ENCODE measurements at places on chromosomes 5 and 9.

GRCh38 chr5:32099486-32100035, 74.6 kb downstream of the GOLPH3 start:
- no peak for DNase-seq

DNA sequence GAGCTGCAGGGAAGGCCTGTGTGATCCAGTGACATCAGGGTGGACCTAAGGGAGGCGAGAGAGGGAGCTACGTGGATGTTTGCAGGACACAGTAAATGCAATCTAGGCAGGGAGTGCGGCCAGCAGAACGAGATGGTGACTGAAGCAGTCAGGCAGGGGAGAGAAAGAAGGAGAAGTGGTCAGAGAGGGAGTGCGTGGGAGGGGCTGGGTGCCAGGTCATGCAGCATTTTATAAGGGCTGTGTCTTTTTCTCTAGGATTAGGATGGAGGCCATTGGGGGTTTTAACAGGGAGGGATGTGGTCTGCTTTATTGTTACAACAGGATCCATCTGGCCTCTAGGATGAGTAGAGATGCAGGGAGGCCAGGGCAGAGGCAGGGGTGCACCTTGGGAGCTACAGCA, 80.4 kb downstream of the DCP2 start:
- no peak for DNase-seq

GRCh38 chr9:97573482-97574073, 59.6 kb downstream of the TSTD2 start:
- no peak for DNase-seq

DNA sequence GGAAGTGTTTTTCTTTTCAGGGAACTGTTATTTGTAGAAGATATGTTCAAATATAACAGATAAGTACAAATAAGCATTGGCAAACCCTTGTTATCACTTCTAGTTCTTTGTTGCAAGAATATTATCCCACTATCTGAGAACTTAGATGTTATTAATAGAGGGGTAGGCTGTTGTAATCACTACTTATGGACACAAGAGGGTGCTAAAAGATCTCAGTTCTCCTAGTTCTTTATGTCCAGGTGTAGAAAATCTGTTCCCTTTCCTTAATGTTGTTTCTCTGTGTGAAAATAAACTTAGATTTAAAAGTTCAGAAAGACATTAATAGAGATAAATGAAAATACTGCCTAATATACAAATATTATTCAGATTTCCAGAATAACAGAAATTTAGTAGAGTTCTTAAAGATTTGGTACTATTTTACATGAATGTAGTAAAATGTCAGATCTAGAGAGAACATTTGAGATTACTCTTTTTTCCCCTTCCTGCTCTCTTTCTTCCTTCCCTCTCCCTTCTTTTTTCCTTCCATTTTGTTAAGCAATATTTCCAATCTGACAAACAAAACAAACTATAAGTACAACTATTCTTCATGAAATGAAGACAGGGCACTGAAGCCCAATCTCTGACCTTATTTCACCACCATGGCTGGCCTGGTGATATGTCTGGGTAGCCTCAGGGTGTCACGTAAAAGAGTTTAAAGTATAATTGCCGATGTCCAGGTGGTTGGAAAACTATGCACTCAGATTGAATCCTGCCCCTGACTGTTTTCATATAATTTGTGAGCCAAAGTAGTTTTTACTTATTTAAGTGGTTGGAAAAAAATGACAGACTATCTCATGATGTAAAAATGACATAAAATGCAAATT, 43.6 kb upstream of the C5orf46 start:
- no peak for DNase-seq

- DNase-seq: no peak
Observed at GRCh38 chr9:15361737-15362136, 54.7 kb upstream of the TTC39B start.

GRCh38 chr5:163565931-163566608, 60.7 kb downstream of the MAT2B start:
- DNase-seq: peak; percentile 82

DNA sequence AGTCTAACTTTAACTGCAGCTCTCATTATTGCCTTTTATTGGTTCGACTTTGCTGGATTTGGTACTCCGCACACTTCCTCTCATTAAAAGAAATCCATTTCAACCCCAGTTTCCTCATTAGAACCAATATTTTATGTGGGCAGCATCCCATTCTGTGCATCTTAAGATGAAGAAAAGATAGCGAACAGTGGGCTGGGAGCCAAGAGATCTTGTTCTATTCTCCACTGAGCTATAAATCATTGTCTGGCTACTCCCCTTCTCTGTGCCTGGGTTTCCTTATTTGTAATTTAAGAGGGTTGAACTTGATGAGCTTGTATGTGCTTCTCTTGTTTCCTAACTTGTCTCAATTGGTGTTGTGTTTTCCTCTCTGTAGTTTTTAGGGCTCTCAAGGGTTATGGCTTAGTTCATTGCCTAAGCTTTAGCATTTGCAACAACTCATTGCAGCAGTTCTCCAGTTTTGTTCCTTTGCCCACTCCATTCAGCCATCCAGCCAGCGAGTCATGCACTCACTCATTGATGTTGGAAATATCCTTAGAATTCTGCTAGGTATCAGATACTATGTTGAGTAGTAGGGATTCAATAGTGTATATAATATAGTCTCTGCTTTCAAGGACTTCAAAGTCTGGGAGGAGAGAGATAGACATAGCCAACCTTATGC, 273.3 kb upstream of the TNC start:
- no peak for DNase-seq

GRCh38 chr5:103942587-103943186, 380.1 kb upstream of the NUDT12 start:
- no peak for DNase-seq

DNA sequence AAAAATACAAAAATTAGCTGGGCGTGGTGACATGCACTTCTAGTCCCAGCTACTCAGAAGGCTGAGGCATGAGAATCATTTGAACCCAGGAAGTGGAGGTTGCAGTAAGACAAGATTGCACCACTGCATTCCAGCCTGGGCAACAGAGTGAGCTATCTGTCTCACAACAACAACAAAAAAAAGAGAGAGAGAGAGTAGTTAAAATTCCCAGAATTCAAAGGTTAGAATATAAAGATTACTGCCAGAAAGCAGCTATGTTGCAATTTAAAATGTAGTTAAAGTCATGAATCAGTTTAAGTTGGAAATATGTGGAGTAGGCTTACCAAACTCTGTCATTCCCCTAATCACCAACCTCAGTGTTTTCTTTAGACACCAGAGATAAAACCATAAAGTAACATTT, 58.7 kb upstream of the SUSD1 start:
- no peak for DNase-seq

GRCh38 chr9:137388589-137389427, 34.2 kb downstream of the EXD3 start:
- no peak for DNase-seq

- peak; percentile 93 for DNase-seq
Observed at GRCh38 chr9:85723215-85723614, 18.5 kb downstream of the AGTPBP1 start.

GRCh38 chr9:124629600-124629999, 122.4 kb upstream of the NR5A1 start:
- no peak for DNase-seq

GRCh38 chr9:135609366-135609955, 29.9 kb downstream of the GLT6D1 start:
- no peak for DNase-seq

DNA sequence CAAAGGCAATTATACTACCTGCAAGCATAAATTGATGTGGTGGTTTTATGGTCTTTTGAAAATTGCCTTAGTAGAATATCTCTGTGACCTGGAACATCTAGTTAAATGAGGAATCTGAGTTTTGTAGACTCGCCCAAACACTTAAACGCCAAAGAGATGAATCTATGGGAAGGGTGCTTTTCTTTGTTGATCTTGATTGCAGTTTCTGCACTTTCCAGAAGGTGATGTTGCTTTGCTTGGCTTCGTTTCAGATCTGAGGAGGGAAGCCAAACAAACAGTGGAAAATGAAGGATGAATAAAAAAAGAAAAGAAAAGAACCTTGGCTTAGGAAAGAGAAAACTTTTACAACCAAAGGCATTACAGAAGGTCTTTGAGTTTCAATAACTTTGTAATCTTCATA, 1021.2 kb downstream of the NR2F1-AS1 start:
- peak; percentile 43 for DNase-seq

DNA sequence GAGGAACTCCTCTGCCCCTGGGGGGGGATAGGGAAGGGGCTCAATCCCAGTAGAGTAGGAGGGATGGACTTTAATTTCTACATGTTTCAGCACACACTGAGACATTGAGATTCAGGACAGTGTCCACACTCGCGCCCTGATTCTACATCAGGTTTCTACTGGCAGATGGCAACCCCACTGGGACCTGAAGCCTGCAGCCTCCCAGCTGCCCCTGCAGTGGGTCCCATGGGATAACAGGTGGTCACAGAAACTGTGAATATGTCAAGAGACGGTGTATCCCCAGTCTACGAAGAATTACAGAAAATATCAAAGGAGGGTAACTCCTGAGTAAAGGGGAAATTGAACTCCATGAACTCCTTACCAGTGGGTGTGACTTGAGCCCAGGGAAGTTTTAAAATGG, 2.4 kb upstream of the TERT start:
- peak; percentile 23 for DNase-seq

GRCh38 chr5:26329562-26330189, 708.7 kb downstream of the CDH9 start:
- no peak for DNase-seq

DNA sequence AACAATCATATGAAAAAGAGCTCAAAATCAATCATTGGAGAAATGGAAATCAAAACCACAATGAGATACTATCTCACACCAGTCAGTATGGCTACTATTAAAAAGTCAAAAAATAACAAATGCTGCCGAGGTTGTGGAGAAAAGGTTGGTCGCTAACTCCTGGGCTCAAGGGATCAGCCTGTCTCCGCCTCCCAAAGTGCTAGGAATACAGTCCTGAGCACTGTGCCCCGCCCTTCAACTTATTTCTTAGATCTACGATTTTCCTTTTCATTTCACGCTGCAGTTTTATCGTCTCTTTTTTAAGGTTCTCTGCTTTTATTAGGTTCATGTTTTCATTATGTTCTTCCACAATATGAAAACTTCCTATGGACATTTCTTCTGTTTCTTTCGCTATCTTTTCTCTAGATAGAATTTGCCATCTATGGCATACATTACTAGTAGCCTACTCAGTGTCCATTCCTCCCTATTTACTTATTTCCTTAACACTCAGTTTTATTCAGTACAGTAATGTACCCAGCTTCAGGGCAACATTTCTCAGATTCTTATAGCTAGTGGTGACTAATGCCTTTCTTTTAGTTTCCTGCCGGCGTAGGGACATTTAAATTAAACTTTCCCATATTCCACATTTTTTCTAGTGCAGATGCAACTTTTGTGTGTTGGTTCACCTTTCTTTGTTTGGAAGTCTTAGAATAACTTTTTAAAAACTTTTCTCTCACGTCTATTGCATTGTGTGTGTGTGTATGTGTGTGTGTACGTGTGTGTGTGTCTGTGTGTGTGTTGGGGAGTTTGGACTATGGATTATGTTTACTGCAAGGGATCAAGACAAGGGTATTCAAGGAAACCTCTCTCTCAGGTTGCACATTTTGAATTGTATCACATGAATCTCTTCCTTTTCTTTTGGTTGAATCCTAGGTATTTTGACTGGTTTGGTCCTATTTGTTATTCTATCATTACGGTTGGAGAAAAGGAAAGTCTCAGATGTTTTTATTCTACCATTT, 21.6 kb upstream of the FBN2 start:
- no peak for DNase-seq

- peak; percentile 87 for DNase-seq
Observed at GRCh38 chr9:89564346-89564878, 40.4 kb upstream of the GADD45G start.

DNA sequence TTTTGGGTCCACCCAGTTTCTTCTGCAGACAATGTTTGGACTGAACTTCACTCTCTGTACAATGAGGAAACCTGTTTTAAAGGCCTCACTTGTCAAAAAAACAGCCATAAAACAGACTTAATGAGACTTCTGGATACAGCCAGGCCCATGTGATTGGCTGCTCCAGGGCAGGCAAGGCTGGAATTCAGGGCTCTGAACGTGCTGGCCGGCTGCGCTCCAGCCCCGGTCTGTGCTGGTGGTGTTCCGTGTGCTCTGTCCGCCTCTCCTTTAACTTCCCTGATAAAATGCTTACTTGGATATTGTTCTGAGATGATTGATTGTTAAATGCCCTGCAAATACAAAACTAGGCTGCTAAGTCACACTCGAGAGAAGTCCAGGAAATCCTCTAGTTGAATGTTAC, 131.2 kb upstream of the KLF4 start:
- no peak for DNase-seq

DNA sequence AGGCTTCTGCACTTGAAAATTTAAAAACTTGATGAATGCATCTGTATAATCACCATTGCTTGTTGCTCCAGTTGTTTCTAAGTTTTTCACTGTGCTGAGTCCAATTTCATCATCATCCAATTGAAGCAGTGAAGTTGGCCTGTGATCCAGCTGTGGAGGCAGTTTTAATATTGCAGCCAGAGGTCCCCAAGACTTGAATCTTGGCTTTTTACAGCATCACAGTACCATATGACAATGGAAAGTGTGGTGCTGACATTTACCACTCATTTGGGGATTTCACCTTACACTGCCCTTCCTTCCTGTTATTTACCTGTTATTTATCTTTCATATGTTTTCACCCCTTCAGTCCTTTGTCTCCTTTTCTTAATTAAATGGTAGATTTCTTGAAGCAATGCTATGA, 76.2 kb upstream of the SPIN1 start:
- no peak for DNase-seq

DNA sequence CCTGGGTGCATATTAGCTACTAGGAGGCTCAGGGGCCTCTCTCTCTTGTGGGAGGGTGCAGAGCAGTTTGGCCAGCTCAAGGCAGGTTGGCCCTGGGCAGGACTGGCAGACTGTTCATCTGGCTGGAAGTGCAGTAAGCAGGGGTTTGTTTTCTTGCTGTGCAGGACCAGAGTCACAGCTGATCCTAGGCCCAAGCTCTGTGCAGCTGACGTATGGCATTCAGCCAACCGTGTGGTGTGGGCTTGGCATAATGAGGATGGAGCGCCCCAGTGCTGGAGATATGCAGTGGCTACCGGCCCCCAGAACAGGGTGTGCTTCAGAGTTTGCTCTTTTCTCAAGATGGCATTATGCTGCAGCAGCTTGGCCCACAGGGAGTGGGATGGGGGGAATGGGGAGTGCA, 31.0 kb upstream of the PHF24 start:
- DNase-seq: no peak

DNA sequence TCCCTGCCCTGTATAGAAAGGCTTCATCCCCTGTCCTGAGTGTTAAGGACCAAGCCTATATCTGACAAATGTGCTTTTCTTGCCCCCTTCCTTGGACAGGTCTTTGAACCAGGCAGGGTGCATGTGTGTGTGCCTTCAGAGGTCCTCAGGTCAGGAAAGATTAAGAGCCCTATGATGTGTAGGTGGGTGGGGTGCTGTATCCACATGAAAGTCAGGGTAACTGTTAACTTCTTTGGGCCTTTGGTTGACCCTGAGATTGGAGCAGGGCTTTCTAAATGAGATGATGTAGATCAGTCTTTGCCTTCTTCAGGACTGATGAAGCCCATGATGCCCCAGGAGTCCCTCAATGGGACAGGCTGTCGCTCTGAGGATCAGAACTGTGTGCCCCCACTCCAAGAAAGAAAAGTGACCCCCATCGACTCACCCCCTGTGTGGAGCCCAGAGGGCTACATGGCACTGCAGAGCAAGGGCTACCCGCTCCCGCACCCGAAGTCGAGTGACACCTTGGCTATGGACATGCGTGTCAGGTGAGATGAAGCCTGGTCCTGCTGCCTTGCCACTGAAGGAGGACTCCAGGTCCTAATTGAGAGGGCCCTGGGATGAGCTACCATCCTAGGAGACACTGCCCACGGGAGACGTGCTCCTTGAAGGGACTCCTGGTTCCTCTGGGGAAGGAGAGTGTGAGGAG, 29.4 kb upstream of the POMT1 start:
- no peak for DNase-seq

- DNase-seq: no peak
Observed at GRCh38 chr5:35826056-35826455, 30.6 kb upstream of the IL7R start.

- DNase-seq: no peak
Observed at GRCh38 chr9:137621131-137621757, 2.4 kb downstream of the EHMT1 start.
